ENCODE measurements at places on chromosomes 5 and 9. TPM values are rescaled to one million over a fixed set of nuclear protein-coding genes. Genes with fewer than 3 reads are reported as not detected.

DNA sequence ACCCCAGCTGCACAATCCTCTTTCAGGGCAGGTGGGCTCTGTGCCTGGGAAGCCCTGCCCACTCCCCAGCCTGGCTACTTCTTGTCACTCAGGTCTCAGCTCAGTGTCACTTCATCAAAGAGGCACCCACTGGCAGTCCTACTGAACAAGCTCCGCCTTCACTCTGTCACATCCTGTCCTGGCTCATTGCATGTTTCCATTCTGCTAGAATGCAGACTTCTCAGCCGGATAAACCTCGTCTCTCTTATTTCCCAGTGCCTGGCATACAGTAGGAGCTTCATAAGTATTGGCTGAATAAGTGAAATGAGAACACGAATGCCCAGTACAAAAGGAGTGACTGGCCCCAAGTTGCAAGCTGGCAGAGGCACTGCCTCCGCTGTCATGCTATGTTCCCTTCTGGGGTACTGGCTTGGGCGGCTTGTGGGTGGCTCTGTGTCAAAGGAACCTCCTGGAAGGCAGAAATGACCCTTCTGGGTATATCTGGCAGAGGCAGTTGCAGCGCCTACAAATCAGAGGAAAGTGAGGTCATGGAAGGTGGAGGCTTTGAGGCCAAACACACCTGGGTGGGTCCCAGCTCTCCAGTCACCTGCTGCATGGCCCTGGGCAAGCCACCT is 98.3 kb upstream of the PHYKPL start:
- DNase-seq = no peak

The APBA1 gene
- 12.4 TPM for total RNA-seq

The TNFSF8 gene
- 2.3 TPM for total RNA-seq

The FBXL7 gene
- total RNA-seq = 15.3 TPM

- no peak for DNase-seq
These were observed 26.2 kb upstream of the HSD17B4 start for GRCh38 chr5:119426057-119426456.

GRCh38 chr9:124256517-124257069 is 1.2 kb upstream of the NEK6 start:
- DNase-seq = no peak

DNA sequence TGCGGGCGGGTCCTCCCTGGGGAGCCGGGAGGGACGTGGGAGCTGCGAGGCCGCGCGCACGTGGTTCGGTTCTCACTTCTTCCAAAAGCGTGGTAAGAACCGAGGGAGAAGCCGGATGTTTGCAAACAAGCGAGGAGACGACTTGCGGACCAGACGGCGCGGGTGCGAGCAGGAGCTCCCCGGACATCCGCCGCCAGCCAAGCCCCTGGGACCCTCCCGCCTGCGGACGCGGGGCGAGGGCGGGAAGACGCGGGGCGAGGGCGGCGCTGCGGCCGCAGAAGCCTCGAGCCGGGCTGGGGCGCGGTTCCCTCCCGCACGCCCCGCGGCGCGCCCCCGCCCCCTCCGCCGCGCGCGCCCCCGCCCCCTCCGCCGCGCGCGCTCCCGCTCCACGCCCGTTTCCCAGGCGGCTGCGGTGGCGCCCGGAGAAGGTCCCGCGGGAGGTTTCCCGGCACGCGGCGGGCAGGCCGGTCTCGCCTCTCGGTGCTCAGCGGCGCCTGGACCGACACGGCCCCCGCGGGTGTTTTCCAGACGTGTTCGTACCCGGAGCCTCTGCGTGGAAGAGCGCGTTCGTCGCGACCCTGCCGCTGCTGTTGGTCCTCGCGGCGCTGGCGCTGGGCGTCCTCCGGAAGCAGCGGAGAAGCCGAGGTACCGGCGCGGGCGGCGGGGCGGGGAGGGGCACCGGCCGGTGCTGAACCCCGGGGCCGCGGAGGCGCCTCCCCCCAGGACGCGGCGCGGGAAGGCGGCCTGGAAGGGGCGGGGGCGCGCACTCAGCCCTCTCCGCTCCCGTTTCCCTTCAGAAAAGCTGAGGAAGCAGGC is 12.8 kb downstream of the BTNL9 start:
- DNase-seq = no peak

GRCh38 chr9:78430387-78430786 is 133.5 kb downstream of the PSAT1 start:
- no peak for DNase-seq

The NEUROG1 gene
- not detected for total RNA-seq

DNA sequence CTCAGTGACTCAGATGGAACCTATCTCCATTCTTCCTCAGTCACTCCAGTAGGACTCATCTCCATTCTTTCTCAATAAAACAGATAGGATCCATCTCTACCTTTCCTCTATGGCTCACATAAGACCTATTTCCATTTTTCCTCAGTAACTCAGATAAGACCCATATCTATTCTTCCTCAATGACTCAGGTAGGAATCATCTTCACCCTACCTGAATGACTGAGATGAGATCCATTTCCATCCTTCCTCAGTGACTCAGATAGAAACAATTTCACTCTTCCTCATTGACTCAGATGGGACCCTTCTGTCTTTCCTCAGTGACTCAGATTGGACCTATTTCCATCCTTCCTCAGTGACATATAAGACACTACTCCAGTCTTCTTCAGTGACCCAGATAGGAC is 165.1 kb downstream of the FBXO4 start:
- no peak for DNase-seq

The LRRTM2 gene
- total RNA-seq = 3.3 TPM

- no peak for DNase-seq
These were observed 62.0 kb upstream of the MEF2C start for GRCh38 chr5:88944751-88945531.

DNA sequence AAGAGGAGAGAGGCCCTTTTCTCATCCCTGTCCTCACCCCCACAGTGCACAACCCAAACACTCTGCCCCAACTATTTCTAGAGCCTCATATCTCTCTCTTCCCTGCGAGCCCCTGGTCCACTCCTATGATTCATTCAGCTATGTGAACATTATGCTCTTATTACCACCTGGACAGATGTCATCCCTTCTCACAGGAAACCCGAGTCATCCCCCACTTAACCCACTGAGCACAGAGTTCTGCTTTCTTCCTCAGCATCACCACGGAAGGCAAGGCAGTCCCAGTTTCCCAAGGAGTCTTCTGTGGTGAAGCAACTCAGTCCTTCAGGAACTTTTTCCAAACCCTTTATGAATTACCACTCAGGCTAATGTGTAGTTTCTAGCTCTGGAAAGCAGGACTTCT is 1.3 kb downstream of the DNAI1 start:
- no peak for DNase-seq

GRCh38 chr5:180353980-180354452 is 880 bp upstream of the GFPT2 start:
- no peak for DNase-seq

DNA sequence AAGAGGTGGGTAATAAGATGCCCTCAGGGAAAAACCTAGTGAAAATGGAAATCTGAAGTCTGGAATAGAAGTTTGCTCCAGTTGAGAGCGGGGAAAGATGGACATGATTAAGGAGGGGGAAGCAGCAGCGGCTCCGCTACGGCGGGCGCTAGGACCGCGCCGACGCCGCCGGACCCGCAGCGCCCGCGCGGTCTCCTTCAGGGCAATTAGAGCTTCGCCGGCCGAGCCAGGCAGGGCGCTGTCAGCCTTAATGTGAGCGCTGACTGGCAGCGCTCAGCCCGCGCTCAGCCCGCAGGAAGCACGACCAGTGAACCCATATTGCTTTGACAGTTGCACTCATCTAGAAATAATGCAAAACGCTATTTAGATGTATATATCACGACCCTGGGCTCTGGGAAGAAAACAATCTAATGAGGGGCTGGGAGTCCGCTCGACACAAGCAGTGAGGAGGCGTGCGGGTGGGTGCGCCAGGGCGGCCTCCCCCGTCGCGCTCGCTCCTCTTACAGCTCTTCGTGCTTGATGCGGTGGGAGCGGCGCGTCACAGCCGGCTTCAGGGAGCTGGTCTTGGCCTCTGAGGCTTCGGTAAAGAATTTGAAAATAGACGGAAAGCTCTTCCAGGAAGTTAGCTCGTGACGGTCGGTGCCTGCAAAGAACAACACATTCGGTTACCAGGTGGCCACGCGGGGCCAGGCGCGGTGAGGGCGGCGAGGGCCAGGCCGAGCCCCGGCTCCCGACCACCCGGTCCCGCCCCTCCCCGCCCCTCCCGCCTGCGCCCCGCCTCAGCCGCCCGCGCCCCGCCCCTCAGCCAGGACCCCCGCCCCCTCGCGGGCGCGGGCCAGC is 37.7 kb downstream of the NR2F1 start:
- DNase-seq = no peak

Data from urinary bladder (tissue), 4 donors.